ENCODE measurements at places on chromosomes 13 and 19.

- peaks cover 67% of the 10 kb centered on the region for H3K36me3 ChIP-seq
- H3K27ac ChIP-seq = no peak overlapping the region
- no peaks in the 10 kb centered on the region for H3K27me3 ChIP-seq
- no peaks in the 10 kb centered on the region for H3K4me1 ChIP-seq
- no peak overlapping the region for H3K4me3 ChIP-seq
Measured at GRCh38 chr13:77184455-77184854, 142.4 kb downstream of the MYCBP2 start.

DNA sequence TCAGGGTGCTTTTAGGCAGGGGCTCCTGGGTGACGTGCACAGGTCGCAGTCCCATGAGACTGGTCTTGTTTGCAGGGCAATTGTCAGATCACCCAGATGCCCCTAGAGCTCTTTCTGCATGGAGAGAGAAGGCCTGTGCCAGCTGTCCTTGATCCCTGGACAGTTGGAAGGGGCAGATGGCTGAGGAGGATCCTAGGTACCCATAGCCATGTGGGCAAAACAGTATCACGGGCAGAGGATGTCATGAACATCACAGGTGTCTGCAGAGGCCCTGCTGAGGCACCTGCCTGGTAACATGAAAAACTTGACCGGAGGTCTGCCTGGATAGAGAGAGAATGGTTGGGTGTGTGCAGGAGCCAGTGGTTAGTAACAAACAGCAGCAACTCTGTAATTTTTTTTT, 99.3 kb downstream of the ZNF536 start:
- DNase-seq = no peak
- no peak overlapping the region for H3K27ac ChIP-seq
- no peak overlapping the region for H3K4me3 ChIP-seq
- H3K27me3 ChIP-seq = no peaks in the 10 kb centered on the region

GRCh38 chr19:5142725-5143097, 173.8 kb downstream of the KDM4B start:
- H3K4me3 ChIP-seq = no peak overlapping the region
- peaks cover 16% of the 10 kb centered on the region for H3K36me3 ChIP-seq
- DNase-seq = peak; percentile 24

GRCh38 chr13:48126944-48127830, 32.3 kb upstream of the MED4 start:
- no peaks in the 10 kb centered on the region for H3K36me3 ChIP-seq
- H3K27me3 ChIP-seq = no peaks in the 10 kb centered on the region
- DNase-seq = no peak
- H3K4me1 ChIP-seq = peaks cover 13% of the 10 kb centered on the region
- H3K27ac ChIP-seq = no peak overlapping the region

GRCh38 chr19:13848798-13849676, 27.9 kb upstream of the NANOS3 start:
- DNase-seq = no peak
- no peaks in the 10 kb centered on the region for H3K36me3 ChIP-seq
- H3K4me3 ChIP-seq = no peak overlapping the region
- H3K4me1 ChIP-seq = peaks cover 54% of the 10 kb centered on the region

GRCh38 chr13:23292586-23292985, 111.8 kb downstream of the SGCG start:
- H3K27ac ChIP-seq = no peak overlapping the region
- H3K4me1 ChIP-seq = peaks cover 4% of the 10 kb centered on the region
- no peaks in the 10 kb centered on the region for H3K36me3 ChIP-seq
- DNase-seq = no peak
